Karpas-422 (cell line): ENCODE measurements at places on chromosomes 16 and 17. TPM values are rescaled to one million over a fixed set of nuclear protein-coding genes. Genes with fewer than 3 reads are reported as not detected.

GPT2 gene
- 42.6 and 57.5 TPM in 2 replicates for total RNA-seq

GRCh38 chr17:39607851-39608130 is at the start of gene NEUROD2:
NEUROD2 (minus strand) TSS chr17:39607920; CDS start chr17:39606599, 1,321 bp downstream.
- DNase-seq: no peak
- H3K27me3 ChIP-seq: no peaks in the 10 kb centered on the region
- peaks cover 32% of the 10 kb centered on the region for H3K4me1 ChIP-seq

MYO1D gene
- total RNA-seq: 2.5 and 5.6 TPM in 2 replicates

- H3K36me3 ChIP-seq: no peaks in the 10 kb centered on the region
- H3K27ac ChIP-seq: no peak overlapping the region
- no peak for DNase-seq
- no peak overlapping the region for H3K4me3 ChIP-seq
These were observed 24.4 kb downstream of the YPEL2 start for GRCh38 chr17:59355702-59356325.

- no peaks in the 10 kb centered on the region; the same call in 1 of the 2 replicates for H3K36me3 ChIP-seq
- peaks cover 8% of the 10 kb centered on the region for H3K4me1 ChIP-seq
- no peak overlapping the region for H3K4me3 ChIP-seq
- no peaks in the 10 kb centered on the region for H3K27me3 ChIP-seq
These were observed 7.5 kb downstream of the TK1 start for GRCh38 chr17:78179372-78179771.

DNA sequence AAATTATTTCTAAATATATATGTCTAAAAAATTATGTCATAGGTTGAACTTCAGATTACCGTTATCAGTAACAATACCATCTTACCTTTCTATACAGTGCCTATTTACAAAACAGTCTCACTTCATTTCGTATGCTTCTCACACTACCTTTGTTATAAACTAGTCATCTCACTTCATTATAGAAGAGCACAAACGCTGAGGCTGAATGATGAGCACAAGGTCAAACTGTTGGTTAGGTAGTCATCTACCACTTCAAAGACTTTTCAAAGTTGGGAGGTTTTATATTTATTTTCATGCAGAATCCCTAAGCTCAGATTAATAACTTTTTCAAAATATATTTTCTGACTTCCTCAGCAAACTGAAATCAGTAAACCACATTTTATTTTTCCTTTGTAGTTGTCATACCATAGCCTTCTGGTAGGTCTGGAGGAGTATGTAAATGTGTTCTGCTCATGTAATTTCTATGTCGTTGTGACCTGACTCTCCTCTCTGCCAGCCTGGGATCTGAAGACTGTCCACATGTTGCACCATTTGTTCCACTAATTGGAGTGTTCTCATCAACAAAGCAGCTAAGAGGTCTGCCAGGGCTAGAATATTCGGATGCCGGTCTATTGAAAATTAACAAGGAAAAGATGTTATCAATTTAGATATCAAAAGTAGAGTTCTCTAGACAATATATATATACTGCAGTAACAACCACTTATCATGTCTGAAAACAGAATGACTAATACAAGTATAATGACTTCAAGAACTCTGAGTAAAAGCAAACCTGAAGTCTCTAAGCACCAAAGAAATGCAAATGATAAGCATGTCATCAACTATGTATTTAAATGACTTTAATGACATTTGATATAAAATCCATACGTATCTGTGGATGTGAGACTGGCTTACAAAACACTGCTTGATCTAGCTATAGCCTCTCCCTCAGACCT is 73.9 kb downstream of the CEP95 start:
- DNase-seq: no peak
- H3K36me3 ChIP-seq: no peaks in the 10 kb centered on the region

- H3K4me1 ChIP-seq: peaks cover 8% of the 10 kb centered on the region
- no peaks in the 10 kb centered on the region for H3K36me3 ChIP-seq
- no peaks in the 10 kb centered on the region for H3K27me3 ChIP-seq
- DNase-seq: no peak
These were observed 6.8 kb upstream of the ADCY7 start for GRCh38 chr16:50259334-50260205.

DNA sequence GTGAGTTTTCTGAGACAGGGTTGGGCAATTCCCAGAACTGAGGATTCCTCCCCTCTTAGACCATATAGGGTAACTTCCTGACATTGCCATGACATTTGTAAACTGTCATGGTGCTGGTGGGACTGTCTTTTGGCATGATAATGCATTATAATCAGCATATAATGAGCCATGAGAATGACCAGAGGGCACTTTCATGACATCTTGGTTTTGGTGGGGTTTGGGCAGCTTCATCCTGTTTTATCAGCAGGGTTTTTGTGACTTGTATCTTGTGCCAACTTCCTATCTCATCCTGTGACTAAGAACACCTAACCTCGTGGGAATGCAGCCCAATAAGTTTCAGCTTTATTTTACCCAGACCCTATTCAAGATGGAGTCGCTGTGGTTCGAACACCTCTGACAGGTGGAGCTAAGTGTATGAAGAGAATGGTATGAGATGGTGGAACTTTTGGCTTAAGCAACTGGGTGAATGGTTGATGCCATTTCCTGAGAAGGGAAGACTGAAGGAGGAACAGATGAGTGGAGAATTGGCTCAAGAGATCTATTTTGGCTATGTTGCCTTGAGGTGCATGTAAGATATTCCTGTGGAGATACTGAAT is 217.3 kb downstream of the RAB11FIP4 start:
- H3K4me1 ChIP-seq: no peaks in the 10 kb centered on the region
- no peaks in the 10 kb centered on the region for H3K27me3 ChIP-seq
- no peak overlapping the region for H3K27ac ChIP-seq

- H3K4me3 ChIP-seq: no peak overlapping the region
- DNase-seq: no peak
- no peaks in the 10 kb centered on the region for H3K4me1 ChIP-seq
- H3K27ac ChIP-seq: no peak overlapping the region
These were observed 215.3 kb downstream of the RBFOX3 start for GRCh38 chr17:79395545-79395944.

KRT25 gene
- total RNA-seq: not detected in 2 replicates

MLKL gene
- total RNA-seq: 2.2 and 4.7 TPM in 2 replicates

- no peak overlapping the region for H3K27ac ChIP-seq
- H3K4me1 ChIP-seq: peaks cover 4% of the 10 kb centered on the region; the same call in 1 of the 2 replicates
- H3K27me3 ChIP-seq: no peaks in the 10 kb centered on the region
- H3K36me3 ChIP-seq: no peaks in the 10 kb centered on the region
These were observed 20.5 kb upstream of the SDR42E2 start for GRCh38 chr16:22141767-22142166.

C17orf78 gene
- not detected in 2 replicates for total RNA-seq

MSLN gene
- 0.47 TPM in 1 of 2 replicates, not detected in the other for total RNA-seq

KRT39 gene
- not detected in 2 replicates for total RNA-seq

DNA sequence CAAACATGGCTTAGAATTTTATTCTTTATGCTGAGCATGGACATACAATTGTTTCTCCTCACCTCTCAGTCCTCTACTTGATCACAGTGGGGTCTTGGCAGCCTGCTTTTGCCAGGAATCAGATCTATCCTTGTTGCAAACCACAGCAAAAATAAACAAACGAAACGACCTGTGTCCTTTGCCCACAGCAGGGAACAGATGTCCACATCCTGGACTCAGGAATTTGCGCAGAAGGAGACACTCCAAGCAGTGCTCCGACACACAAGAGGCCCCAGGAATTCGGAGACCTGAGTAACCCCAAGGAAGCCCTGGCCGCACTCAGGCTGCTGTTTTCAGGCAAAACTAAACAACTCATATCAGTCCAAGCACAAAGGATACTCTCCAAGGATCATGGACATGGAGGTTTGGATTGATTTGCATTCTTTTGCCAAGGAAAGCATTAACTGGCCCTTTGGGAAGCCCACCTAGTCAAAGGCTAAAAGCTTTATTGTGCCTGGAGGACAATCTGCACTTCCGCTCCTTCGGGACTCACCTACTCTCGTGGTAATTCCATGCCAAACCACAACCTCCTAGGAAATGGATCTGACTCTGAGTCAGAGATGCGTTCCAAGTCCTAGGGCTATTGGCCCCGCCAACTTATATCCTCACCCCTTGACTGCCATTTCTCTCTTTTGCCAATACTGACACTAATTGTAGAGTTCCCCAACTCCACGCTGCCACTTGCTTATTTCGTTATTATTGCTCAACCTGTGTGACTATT is 271.1 kb upstream of the CDH11 start:
- H3K27ac ChIP-seq: no peak overlapping the region
- DNase-seq: no peak
- H3K36me3 ChIP-seq: no peaks in the 10 kb centered on the region
- no peak overlapping the region for H3K4me3 ChIP-seq

- DNase-seq: no peak
- H3K36me3 ChIP-seq: peaks cover 5% of the 10 kb centered on the region; the same call in 1 of the 2 replicates
- H3K4me1 ChIP-seq: peaks cover 26% of the 10 kb centered on the region
- H3K4me3 ChIP-seq: no peak overlapping the region
These were observed 118.1 kb downstream of the FTO start for GRCh38 chr16:53821957-53822625.

- no peak for DNase-seq
- no peak overlapping the region for H3K4me3 ChIP-seq
- H3K36me3 ChIP-seq: no peaks in the 10 kb centered on the region
- H3K27ac ChIP-seq: no peak overlapping the region
These were observed 1.7 kb downstream of the RPH3AL start for GRCh38 chr17:350706-351448.

GRCh38 chr16:81533175-81533507 is 88.5 kb downstream of the CMIP start:
- no peak overlapping the region for H3K4me3 ChIP-seq
- no peak for DNase-seq
- H3K27ac ChIP-seq: no peak overlapping the region
- no peaks in the 10 kb centered on the region for H3K27me3 ChIP-seq
- no peaks in the 10 kb centered on the region for H3K4me1 ChIP-seq
- H3K36me3 ChIP-seq: no peaks in the 10 kb centered on the region

FNDC8 gene
- total RNA-seq: not detected in 2 replicates

GRCh38 chr16:130533-131173 is 7.8 kb downstream of the NPRL3 start:
- no peak overlapping the region for H3K4me3 ChIP-seq
- no peaks in the 10 kb centered on the region for H3K36me3 ChIP-seq
- DNase-seq: no peak
- no peaks in the 10 kb centered on the region for H3K4me1 ChIP-seq
- no peaks in the 10 kb centered on the region for H3K27me3 ChIP-seq

GRCh38 chr17:79866791-79867518 is 27.7 kb upstream of the CBX4 start:
- no peaks in the 10 kb centered on the region for H3K27me3 ChIP-seq
- no peaks in the 10 kb centered on the region for H3K36me3 ChIP-seq
- H3K4me1 ChIP-seq: no peaks in the 10 kb centered on the region

LAT gene
- total RNA-seq: 8.6 and 27.3 TPM in 2 replicates

RHBDL3 gene
- not detected in 2 replicates for total RNA-seq

TBC1D3I gene
- total RNA-seq: not detected in 2 replicates

ZNF764 gene
- 7.0 and 15.8 TPM in 2 replicates for total RNA-seq

GRCh38 chr17:37605081-37605480 is 4.1 kb downstream of the SYNRG start:
- H3K4me3 ChIP-seq: no peak overlapping the region
- no peak overlapping the region for H3K27ac ChIP-seq
- H3K4me1 ChIP-seq: peaks cover 29% of the 10 kb centered on the region
- DNase-seq: no peak
- H3K27me3 ChIP-seq: no peaks in the 10 kb centered on the region
- H3K36me3 ChIP-seq: peaks cover 17% of the 10 kb centered on the region

DNA sequence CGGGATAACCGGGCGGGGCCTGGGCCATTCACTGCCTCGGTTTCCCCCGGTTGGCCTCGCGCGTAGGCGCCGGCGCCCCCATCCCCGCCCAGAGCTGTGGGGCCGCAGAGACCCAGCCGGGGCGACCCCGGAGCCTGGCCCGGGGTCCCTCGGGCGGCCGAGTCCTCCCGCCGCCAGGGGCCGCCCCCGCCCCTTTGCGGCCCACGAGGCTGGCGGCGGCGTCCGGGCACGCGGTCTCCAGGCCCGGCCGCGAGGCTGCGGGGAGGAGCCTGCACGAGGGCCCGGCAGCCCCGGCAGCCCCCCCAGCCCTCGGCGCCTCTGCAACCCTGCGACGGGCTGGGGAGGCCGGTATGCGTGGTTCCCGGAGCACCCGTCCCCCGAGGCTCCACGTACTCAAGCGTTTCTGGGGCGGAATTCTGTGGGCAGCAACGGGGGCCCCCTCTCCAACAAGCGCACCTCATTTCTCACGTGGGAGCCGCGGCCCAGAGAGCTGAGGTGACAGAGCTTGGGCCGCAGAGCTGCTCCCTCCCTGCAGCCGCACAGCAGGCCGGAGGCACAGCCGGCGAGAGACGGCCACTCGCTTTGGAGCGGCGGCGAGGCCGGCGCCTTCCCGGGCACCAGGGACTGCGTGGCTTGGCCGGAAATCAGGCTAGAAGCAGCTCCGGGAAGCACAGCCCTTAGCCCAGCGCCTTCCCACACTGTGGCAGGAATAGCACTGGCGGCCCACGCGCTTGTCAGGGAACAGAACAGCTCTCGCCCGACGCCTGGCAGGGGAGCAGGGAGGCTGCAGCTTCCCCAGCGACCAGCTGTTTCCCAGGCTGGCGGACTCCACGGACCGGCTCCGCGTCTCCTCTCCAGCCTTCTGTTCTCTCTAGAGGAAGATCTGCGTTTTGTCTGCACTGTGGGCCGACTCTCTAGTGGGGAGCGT is 867 bp upstream of the LIMD2 start:
- H3K27me3 ChIP-seq: no peaks in the 10 kb centered on the region
- H3K36me3 ChIP-seq: peaks cover 29% of the 10 kb centered on the region
- peak overlapping the region; percentile 80 for H3K4me3 ChIP-seq

EPX gene
- total RNA-seq: not detected in 2 replicates

DNA sequence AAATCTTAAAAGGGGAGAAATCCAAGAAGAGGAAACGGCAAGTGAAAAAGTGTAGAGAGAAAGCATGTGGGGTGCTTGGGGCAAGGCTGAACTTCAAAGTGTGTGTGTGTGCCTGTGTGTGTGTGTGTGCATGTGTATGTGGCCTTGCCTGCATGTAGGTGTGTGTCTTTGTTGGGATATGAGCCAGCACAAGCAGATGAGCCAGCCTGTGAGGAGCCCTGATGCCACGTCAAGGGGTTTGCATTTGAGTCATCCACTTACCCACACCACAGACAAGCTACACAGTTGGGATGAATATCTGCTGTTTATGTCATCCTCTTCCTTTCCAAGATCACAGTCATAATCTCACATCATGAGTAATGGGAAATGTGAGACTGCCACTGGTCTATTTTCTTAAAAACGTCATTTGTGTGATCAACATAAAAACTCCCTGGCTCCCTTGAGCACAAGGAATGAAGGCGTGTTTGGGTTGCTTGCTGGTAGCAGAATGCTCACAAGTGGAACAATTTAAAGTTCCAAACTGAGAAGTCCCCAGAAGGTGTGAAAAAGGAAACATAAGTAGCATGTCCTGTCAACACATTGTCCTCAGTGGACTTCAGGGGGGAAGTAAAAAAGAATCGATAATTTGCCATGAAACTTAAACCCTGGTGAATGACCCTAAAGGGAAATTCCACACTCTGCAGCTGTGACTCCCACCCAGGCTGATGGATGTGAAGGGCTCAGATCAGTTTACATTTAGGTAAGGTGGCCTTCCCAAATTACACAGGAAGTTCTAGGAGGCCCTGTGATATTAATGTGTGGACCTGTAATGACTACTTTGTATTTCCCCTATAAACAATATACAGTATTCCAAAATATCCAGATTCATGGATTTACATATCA is 14.7 kb downstream of the KCTD19 start:
- no peaks in the 10 kb centered on the region for H3K4me1 ChIP-seq
- H3K27me3 ChIP-seq: 0 out of 2 replicates have a peak, but pooled peaks cover 1% of the 10 kb centered on the region
- DNase-seq: no peak
- H3K27ac ChIP-seq: no peak overlapping the region
- H3K36me3 ChIP-seq: no peaks in the 10 kb centered on the region
- H3K4me3 ChIP-seq: no peak overlapping the region
